ENCODE measurements at places on chromosomes 3 and 15.

GRCh38 chr15:42203891-42204290 is 4.2 kb downstream of the VPS39 start:
- DNase-seq: no peak

DNA sequence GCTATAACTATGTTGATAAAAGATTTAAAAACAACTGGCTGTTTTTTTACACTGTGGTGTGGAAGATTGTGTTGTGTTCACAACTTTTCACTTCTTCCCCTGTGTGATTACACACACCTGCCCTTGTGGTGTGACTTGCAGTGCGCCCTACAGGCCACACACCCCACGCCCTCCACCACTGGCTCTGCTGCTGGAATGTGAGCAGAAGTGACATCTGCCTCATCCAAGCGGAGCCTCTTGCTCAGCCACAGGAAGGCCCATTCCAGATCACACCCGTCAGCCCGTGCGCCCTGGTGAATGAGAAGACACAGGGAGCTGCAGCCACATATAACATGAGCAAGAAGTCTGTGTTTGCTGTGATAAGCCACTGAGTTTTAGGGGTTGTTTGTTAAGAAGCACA is 7.0 kb downstream of the CCR2 start:
- DNase-seq: peak; percentile 50

GRCh38 chr3:66442254-66443117 is 58.3 kb downstream of the LRIG1 start:
- DNase-seq: peak; percentile 70

DNA sequence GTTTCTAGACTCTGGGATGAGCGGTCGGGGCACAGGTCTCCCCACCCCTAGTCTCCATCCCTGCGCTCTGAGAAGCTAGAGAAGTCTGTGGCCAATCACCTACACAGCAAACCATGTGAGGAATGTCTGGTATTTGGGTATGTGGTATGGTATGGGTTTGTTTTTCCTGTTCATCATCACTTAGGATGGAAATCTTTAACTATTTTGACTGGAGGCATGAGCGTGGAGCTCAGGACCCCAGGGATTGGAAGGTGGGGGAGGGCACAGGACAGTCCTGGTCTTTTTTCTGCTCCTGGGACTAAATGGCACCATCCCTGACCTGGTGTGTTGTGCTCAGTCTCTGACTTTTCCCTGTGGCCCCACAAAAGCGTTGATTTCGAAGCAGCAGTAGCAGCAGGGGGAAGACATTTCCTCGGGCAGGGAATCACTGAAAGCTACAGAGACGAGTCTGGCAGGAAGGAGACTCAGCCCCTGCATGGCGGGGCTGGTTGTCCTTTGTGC is 191.7 kb upstream of the TPM1 start:
- DNase-seq: peak; percentile 99

GRCh38 chr3:43432462-43432861 is 146.1 kb downstream of the SNRK start:
- DNase-seq: no peak

- no peak for DNase-seq
Observed at GRCh38 chr3:186237915-186238314, 124.1 kb downstream of the DGKG start.

GRCh38 chr3:194097141-194097882 is 38.6 kb upstream of the HES1 start:
- no peak for DNase-seq

DNA sequence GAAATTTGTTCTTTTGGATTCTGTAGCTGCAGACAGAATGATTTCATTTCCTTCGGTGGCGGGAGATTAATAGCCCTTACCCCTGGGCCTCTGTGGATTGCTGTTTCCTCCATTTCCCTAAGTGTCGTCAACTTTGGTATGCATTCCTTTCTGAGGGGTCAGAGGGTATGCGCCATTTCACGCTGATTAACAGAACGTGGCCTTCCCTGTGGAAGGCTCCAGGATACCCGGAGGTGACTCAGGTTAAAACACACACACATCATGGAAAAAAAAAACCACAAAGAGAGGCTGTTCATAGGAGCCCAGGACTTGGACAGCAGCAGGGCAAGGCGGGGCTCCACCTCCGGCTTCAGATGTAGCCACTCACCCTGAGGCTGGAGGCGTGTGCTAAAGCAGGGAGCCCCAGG is 51.9 kb downstream of the EPHB1 start:
- peak; percentile 86 for DNase-seq

GRCh38 chr15:33975022-33975565 is 6.8 kb downstream of the CHRM5 start:
- DNase-seq: no peak

DNA sequence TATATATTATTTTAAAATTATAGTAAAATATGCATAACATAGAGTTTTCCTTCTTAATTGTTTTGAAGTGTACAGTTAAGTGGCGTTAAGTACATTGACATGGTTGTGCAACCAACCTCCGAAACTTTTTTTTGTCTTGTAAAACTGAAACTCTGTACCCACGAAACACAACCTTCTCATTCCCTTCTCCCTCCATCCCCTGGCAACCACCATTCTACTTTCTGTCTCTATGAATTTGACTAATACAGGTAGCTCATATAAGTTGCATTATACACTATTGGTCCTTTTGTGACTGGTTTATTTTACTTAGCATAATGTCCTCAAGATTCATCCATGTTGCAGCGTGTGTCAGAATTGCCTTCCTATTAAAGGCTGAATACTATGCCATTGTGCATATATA is 179.4 kb downstream of the SATB1 start:
- no peak for DNase-seq

GRCh38 chr3:39125841-39126500 is 18.5 kb downstream of the TTC21A start:
- DNase-seq: peak; percentile 57

DNA sequence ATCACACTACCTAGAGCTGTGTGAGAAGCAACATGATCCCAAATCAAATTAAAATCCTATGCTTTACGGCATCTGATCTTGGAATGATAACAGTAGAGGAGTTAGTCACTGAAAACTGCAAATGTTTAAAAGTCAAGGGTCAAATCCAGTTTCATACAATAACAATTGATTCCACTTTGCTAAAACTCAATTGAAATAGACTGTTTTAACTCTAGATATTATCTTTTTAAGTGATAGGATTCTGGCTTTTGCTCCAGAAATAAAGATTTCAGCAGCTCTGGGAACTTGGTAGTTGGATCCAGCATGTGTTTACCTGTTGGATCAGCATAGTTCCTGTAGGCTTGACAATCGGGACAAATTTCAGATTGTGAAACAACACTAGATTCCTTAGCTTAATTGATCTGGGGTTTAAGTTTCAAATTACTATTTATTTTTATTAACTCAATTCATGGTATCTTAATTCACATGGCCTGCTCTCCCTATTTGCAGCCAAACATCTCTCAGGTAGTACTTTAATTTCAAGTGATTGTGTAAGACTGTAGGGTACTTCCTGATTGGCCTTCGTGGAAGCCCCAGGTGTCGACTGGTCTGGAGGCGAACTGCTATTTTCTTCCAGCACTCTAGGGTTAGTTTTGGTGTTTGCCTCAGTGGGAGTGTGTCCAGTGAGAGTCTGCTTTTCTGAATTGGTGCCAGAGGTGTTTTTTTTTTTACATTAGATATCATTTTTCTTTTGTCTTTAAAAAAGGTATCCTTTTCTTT is 16.6 kb downstream of the NFKBIZ start:
- no peak for DNase-seq

DNA sequence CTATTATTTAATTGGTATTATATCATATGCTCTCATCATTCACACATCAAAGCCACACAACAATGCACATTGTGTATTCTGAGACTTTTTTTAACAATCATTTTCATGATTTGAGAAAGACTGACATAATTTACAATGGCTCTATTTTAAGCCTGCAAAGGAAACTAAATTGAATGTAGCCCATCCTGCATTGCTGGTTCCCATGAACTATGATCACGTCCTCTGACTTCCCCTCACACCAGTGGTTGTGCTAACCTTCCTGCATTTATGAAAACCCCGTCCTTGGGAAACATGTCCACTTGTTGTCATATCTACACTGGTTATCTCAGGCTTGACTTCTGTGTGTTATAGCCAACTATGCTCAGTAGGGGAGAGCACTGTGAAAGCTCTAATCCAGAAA is 546.2 kb downstream of the MECOM start:
- DNase-seq: no peak

- peak; percentile 53 for DNase-seq
Observed at GRCh38 chr3:188853856-188854771, 317.7 kb upstream of the TPRG1 start.

DNA sequence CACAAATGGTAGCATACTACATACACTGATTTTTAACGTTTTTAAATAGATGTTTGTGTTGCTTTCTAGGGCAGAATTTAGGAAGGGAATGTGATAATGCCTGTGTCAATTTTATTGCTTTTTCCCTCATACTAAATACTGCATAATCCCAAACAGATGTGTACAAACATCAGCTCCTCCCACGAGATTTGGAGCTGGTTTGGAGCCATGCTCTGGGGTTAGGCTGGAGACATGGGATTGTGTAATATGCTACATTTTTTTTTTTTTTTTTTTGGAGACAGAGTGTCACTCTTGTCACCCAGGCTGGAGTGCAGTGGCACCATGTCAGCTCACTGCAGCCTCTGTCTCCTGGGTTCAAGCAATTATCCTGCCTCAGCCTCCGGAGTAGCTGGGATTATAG is 80.1 kb downstream of the EBLN2 start:
- DNase-seq: no peak

GRCh38 chr3:12624056-12624455 is 39.9 kb downstream of the RAF1 start:
- no peak for DNase-seq

DNA sequence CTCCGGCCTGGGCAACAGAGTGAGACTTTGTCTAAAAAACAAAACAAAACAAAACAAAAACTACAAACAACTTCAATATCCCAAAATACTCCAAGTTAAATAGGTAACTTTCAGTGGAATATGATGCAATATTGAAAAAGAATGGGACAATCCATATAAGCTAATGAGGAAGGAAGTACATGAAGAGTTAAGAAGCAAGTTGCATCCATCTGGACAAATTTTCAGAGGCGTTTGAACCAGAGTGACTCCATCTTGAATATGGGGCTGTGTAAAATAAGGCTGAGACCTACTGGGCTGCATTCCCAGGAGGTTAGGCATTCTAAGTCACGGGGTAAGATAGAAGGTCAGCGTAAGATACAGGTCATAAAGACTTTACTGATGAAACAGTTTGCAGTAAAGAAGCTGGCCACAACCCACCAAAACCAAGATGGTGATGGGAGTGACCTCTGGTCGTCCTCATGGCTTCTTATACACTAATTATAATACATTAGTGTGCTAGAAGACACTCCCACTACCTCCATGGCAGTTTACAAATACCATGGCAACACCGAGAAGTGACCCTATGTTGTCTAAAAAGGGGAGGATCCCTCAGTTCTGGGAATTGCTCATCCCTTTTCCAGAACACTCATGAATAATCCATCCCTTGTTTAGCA is 58.1 kb upstream of the LCTL start:
- no peak for DNase-seq

GRCh38 chr3:171357721-171358120 is 102.5 kb downstream of the TNIK start:
- no peak for DNase-seq

DNA sequence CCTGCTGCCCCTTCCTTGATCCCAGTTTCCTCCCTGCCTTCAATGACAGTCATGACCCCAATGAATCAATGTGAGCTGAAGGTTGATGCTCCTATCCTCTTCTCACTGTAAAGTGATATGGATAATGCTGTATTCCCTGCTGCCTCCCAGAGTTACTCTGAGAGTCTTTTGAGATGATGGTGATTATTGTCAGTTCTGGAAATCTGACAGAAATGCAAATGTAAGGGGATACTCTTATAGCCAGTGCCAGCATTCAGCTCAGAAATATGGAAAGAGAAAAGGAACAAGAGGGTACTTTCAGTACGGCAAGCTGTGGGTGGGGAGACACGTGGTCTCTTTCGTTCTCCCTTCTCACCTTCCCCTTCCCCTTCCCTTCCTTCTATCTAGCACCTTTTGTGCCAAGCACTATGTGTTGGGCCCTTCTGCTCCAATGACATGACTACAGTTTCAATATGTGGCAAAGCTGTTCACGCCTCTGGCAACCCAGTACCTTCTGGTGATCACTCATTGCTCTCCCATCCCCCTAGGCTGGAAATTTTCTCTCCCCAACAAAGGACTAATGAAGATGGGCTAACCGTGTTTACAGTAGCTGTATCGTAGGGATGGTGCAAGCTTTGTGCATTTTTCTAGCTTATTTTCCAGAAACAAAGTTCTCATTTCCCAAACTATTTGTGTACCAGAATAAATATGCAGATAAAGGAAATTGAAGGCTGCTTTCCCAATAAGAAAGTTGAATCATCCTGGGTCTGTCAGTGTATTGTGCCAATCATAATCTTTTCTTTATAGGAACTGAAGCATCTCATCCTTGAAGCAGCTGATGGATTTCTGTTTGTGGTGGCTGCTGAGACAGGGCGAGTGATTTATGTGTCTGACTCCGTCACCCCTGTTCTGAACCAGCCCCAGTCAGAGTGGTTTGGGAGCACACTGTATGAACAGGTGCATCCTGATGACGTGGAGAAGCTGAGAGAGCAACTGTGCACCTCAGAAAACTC is 70.3 kb downstream of the ARNT2 start:
- no peak for DNase-seq

- no peak for DNase-seq
Observed at GRCh38 chr15:29087521-29088285, 181.9 kb downstream of the NSMCE3 start.

- DNase-seq: peak; percentile 55
Observed at GRCh38 chr3:46089237-46090011, 62.1 kb upstream of the XCR1 start.

DNA sequence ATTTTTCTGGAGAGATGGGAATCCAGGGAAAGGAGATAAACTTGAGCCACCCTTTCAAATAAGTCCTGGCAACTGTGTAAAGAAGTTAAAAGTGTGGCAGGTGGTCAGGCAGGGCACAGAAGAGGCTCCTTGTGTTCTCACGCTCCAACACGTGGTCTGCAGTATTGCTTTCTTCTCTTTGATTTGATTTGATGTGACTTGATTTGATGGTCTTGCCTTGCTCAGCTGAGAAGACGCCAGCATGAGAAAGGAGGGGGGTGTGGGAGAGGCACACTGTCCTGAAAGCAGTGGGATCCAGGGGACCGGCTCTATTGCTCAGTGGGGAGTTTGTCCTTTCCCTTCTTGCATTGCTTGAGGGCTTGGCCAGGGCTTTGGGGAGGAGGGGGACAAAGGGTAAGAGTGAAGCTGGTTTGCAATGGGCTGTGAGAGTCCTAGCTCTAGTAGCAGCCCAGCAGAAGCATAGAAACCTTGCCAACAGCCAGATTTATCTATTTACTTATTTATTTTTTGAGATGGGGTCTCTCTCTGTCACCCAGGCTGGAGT is 25.7 kb upstream of the NEO1 start:
- DNase-seq: no peak

DNA sequence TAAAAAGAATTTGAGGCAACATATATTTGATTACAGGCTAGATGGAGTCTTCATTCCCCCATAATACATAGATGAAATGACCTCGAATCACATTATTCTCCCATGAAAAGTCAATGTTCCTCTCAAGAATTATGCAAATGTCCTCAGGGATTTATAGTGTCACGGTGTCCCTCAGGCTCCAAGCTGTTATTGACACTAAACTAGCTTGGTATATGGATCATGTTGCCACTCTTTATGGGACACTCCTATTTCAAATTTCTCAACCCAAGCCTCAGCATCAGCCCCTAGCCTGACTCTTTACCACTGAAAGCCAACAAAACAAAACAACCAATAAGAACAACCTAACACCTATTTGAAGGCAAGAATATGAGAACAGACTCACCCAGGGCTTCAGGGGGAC is 139.8 kb downstream of the TPRG1 start:
- DNase-seq: no peak

GRCh38 chr3:41363830-41364523 is 164.7 kb downstream of the CTNNB1 start:
- no peak for DNase-seq

- peak; percentile 25 for DNase-seq
Observed at GRCh38 chr3:99012051-99012450, 110.6 kb upstream of the DCBLD2 start.
